ENCODE measurements at places on chromosomes 7 and 10. TPM values are rescaled to one million over a fixed set of nuclear protein-coding genes. Genes with fewer than 3 reads are reported as not detected.

PVRIG gene
- 13.9 TPM for total RNA-seq

DPP6 gene
- total RNA-seq: not detected

GNAT3 gene
- total RNA-seq: not detected

CYP51A1 gene
- 45.7 TPM for total RNA-seq

SEC31B gene
- 17.9 TPM for total RNA-seq

FRA10AC1 gene
- total RNA-seq: 12.2 TPM

ZNF282 gene
- total RNA-seq: 10.7 TPM

AKR1B1 gene
- 39.7 TPM for total RNA-seq

MAGI2 gene
- total RNA-seq: 0.42 TPM

OR2A7 gene
- 3.6 TPM for total RNA-seq

CALML5 gene
- total RNA-seq: not detected

CRTAC1 gene
- total RNA-seq: not detected

TMEM229A gene
- total RNA-seq: not detected

AVPI1 gene
- 7.8 TPM for total RNA-seq

CPSF4 gene
- total RNA-seq: 17.4 TPM

NUTM2A gene
- 0.84 TPM for total RNA-seq

TNS3 gene
- 9.2 TPM for total RNA-seq

CDHR1 gene
- 0.31 TPM for total RNA-seq
